Activated CD8-positive, alpha-beta memory T cell treated with anti-CD3 and anti-CD28 coated beads, Interleukin-2, amount 50 U/mL, for 48 hours (primary cell): ENCODE measurements at places on chromosomes 2 and 18.

- DNase-seq = no peak
Observed at GRCh38 chr18:36624451-36625167, 204.2 kb downstream of the TPGS2 start.

- DNase-seq = no peak
Observed at GRCh38 chr18:22591222-22591621, 173.5 kb upstream of the CTAGE1 start.

- no peak for DNase-seq
Observed at GRCh38 chr2:201901786-201902185, 95.4 kb downstream of the CDK15 start.

GRCh38 chr2:71882949-71883472, 264.7 kb downstream of the CYP26B1 start:
- no peak for DNase-seq

DNA sequence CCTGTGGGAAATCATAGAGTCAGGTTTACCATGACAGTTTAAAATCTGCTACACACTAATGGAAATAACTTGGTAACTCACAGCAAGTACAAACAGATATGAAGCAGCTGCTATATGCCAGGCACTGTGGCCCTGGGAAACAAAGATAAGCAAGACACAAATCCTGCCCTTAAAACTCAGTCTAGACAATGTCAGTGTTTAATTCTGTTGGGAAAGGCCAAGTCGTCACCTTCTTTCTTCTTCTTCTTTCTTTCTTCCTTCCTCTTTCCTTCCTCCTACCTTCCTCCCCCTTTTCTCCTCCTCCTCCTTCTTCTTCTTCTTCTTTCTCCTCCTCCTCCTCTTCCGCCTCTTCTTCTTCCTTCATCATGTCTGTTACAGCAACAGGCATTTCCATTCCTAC, 26.8 kb downstream of the PLEK start:
- DNase-seq = no peak

DNA sequence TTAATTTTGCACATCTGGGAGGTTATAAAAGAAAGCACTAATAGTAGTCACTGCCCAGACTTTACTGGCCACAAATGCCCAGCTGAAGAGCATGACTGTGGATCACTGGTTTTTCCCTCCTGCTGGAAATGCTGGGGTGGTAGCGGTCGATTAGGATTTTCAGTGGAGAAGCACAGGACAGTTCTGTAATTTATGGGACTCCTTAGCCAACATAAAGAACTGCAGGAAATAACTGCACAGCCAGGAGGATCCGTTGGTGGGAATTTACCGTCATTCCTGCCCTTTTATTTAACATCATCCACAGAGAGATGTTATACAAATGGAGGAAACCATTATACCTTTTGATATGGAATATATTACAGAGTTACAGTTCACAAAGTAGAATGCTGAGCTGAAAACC, 61.5 kb downstream of the TNFRSF11A start:
- no peak for DNase-seq

GRCh38 chr2:168375195-168375798, 80.8 kb upstream of the CERS6 start:
- DNase-seq = no peak

- no peak for DNase-seq
Observed at GRCh38 chr2:102116630-102117471, 25.7 kb upstream of the IL1R1 start.

DNA sequence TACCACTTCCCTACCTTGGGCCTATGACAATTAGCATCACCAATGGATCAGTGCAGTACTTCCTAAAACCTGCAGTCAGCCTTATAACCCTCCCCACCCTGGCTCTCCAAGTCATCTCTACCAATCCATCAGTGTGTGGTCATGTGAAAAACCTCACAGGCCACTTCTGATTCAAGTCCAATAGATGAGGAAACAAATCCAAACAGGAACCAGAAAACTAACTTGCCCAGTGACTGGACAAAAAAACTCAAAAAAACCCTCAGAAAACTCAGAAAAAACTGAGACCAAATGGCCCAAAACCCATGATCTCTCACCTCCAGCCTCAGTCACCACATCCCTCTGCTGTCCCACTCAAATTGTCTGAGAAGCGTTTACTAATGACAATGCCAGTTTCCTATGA, 43.3 kb downstream of the TGFA start:
- DNase-seq = no peak

GRCh38 chr2:134933732-134934131, 15.1 kb downstream of the CCNT2 start:
- no peak for DNase-seq

- no peak for DNase-seq
Observed at GRCh38 chr2:237171396-237171795, 85.7 kb downstream of the COPS8 start.

DNA sequence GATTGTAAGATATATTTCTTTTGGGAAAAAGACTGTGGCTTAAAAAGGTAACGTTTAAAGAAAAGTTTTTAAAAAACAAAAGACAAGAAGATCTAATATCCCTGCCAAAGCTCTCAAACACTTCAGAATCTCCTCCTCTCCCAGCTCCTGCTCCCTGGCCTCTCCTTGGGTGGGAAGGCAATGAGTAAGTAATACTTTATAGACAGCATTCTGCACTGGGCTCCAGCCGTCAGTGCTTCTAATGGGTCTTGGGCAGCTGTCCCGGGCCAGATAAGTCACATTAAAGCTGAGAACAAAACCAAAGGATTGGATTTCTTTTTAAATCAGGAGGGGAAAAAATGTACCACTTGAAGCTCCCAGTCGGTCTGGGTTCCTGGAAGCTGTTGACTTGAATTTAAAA, 133.7 kb downstream of the ALPK2 start:
- no peak for DNase-seq

DNA sequence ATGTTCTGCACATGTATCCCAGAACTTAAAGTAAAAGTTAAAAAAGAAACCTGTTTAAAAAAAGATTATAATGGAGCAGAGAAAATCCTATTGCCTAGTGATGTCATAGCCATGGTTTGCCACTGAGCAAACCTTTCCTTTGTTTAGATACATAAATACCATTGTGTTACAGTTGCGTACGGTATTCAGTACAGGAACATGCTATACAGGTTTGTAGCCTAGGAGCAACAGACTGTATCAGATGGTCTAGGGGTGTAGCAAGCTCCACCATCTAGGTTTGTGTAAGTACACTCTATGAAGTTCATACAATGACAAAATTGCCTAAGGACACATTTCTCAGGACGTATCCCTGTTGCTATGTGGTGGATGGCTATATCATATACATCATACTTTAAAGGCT, 13.0 kb downstream of the ICA1L start:
- DNase-seq = no peak

GRCh38 chr18:79949697-79950487, 1.6 kb downstream of the SLC66A2 start:
- peak; percentile 51 for DNase-seq

DNA sequence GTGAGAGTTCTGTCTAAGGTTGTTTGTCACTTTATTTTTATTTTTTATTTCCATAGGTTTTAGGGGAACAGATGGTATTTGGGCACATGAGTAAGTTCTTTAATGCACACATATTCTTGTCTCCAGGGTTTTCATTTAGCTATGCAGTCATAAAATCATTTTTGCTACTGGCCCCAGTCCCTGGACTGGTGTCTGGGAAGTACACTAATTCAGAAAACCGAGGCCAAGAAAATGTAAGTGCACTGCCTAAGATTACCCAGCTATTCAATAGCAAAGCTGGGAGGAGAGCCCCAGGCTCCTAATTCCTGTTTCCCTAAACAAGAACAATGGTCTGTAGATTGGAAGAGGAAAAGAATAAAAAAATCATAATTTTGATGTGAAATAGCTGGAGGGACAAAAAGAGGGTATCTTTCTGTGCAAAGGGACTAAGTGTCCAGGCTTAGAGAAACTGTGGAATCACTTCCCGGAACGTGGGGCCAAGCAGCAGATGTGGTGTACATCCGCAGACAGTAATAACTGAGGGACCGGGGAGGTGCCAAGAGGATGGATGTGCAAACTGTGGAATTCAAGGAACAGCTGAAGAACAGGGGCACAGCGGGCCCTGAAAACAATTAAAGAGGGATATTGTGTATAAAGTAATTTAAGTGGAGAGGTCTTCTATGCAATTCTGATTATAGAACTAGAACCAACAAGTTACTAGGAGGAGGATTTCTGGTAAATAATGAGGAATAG, 236.3 kb downstream of the ACKR3 start:
- DNase-seq = no peak

DNA sequence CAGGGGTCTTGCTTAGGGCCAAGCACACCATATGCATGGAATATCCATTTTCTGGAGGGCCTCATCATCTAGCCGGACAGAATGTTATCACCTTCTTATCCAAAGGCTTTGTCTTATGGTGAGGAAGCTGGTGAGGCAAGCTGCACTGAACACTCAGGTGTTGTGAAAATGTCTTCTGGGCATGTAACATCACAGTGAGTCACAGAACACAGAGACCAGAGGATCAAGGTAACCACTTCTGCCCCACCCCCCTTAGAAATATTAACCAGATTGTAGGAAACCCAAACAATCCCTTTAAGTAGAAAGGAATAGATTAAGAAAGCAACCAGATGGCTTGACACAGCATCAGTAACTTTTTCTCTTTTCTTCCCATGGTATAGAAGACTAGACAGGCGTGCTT, 51.1 kb downstream of the MYO5B start:
- no peak for DNase-seq

DNA sequence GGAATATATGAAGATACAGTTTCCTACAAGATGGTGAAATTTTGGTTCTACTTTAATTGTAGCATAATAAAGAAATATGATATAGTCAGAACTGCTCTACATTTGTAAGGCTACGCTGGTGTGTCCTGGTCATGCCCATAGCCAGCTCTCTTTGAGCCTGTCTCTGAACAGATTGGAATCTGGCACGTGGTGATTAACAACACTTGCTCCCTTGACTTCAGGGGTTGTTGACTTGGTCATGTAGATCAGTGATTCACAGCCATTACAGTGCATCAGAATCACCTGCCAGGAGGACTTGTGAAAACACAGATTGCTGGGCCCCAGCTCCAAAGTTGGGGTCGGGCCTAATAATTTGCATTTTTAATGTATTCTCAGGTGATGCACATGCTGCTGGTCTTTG, 80.4 kb downstream of the PTPRM start:
- DNase-seq = no peak

DNA sequence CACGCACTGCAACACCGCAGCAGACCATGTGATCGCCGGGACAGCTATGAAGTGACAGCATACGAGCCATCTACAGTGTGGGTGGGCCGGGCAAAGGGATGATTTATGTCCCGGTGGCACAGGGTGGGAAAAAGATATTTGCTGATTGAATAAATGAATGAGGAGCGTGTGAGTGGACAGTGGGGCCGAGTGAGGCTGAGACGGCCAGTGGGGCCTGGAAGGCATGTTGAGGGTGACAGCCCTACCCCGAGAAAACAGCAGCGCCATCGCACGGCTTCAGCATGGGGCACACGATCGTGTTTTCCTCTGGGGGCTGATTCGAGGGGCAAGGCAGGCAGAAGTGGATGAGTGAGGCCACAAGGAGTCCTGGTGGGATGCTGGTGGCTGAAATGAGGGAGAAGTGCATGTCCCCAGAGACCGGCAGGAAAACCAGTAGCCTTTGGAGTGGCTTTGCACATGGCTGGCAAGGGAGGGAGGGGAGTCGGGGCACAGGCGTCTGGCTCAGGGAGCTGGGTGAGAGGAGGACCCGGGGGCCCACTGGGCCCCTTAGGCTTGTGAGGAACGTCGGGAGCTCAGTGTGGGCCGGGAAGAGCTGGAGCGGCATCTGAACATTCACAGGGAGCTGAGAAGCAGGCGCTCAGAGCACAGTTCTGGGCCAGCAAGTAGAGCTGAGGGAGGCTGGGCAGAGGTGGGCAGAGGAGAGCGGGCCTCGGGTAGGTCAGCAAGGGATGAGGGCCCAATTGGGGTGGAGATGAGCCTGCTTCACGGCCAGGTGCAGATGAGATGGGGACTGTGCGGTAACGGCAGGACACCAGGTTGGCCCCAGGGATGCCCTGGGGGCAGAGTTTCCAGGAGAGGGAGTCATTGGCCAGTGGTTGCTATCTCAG, 32.1 kb upstream of the MAL start:
- DNase-seq = peak; percentile 30

GRCh38 chr2:45860136-45861121, 209.0 kb downstream of the PRKCE start:
- DNase-seq = peak; percentile 59

DNA sequence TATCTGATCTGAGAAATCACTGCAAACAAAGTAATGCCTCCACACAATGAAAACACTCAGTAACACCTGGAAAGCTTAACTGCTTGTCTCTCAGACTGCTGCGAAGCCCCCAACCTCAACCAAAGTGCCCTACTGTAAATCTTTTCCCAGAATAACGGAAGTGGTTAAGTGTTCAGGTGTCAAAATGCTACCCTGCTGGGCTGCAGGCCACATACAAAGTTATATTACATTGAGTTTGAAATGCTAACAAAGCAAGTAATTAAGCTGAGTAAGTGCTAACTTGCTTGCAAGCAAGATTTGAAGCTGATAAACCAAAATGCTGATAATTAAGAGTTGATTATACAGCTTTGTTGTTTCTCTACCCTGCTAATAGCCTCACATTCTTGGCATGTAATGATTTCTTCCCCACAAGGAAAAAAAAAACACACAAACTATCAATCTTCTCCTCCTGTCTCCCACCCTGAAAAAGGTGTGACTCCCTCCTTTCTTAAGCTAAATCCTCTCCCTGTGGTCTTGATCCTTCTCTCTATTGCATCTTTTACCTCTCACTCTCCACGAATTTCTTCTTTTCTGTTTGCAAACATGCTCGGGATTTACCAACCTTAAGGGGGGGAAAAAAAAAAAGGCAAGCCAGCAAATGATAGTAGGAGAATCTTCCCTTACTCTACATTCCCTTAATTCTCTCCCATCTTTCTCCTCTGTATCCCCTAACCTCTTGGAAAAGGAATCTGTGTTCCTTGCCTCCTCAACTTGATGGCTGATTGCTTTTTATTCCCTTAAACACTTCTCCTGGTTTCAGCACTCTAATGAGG, 266.8 kb upstream of the SIX3 start:
- no peak for DNase-seq

DNA sequence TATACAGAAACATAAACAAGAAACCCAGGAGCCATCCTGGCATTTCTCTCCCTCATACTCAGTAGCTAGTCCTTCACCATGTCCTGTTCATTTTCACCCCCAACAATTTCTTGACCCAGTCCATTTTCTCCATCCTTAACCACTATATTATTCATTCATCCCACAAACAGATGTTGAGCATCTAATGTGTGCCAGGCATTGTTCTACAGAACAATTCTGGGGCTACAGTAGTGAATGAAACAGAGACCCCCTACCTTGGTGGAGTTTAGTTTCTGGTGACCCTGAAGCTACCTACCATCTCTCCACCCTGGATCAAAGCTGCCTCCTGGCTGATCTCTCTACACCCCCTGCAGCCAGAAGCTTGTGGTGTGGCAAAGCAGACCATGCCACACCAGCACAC, 27.5 kb upstream of the BZW1 start:
- DNase-seq = no peak

- DNase-seq = no peak
Observed at GRCh38 chr2:224359569-224359968, 42.3 kb downstream of the FAM124B start.
